CD4-positive, alpha-beta T cell (primary cell): ENCODE measurements at places on chromosomes 12 and 14.

- DNase-seq, result no peak
These were observed 183.1 kb downstream of the KLHL28 start for GRCh38 chr14:44778604-44779003.

DNA sequence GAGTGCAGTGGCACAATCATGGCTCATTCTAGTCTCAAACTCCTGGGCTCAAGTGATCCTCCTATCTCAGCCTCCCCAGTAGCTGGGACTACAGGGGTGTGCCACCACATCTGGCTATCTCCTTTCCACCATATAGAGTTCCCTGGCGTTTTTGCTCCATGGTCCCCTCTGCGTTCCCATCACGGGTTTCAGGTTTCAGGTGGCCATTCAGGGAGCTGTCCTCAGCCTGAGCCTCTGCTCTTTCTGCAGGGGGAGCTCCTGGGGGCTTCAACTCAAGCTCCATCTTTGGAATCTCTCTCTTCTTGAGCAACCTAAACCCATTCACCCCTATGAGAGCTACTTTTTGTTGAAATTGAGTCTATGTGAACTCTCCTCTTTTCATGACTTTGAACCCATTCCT is 11.6 kb downstream of the SMIM41 start:
- no peak for DNase-seq

DNA sequence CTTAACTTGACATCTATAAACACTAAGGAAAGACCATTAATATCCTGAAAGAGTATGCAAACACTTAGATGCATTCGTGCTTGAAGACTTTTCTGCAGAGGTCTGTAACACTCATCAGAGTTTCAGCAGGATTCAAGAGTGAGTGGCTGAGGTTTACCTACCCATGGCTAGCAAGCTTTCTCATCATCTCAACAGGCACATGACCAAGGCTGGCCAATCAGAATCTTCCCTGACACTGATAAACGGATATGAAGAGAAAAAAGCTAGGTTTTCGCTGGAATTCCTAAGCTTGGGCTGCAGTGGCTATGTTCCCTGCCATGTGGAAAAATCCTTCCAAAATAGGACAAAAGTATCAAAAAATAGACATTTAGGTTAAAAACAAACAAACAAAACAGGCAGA is 162.1 kb upstream of the USP15 start:
- no peak for DNase-seq

GRCh38 chr14:93974833-93975232 is 1.5 kb downstream of the ASB2 start:
- DNase-seq, result no peak

DNA sequence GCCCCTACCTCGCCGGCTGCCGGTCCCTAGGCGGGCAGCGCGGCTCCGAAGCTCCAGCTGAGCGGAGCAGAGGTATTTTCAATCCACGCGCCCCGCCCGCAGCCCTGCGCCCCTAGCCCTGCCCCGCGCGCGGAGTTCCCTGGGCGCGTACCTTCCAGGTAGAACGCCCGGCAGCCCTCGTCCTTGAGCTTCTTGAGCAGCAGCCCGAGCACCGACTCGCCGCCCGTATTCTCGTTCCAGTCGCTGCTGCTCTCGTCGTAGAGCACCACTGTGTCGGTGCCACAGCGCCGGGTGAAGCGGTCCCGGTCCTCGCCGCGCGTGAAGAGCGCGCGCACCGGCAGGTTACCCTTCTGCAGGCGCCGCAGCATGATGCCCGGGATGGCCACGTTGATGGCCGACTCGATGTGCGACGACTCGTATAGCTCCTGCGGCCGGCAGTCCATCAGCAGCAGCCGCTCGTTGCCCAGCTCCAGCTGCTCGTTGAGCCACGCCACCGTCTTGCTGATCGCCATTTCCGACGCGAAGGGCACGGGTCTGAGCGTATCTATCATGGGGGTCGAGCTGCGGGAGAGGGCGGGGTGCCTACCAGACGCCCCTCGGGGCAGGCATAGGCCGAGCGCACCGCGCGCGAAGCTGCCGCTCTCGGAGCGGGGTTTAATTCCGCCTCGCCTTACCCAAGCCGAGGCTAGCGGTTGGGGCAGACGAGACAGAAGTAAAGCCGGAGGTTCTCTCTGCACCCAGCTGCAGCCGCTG is 636 bp downstream of the DUSP6 start:
- DNase-seq, result peak; percentile 33

- no peak for DNase-seq
These were observed 37.0 kb upstream of the MED13L start for GRCh38 chr12:116314477-116314876.

DNA sequence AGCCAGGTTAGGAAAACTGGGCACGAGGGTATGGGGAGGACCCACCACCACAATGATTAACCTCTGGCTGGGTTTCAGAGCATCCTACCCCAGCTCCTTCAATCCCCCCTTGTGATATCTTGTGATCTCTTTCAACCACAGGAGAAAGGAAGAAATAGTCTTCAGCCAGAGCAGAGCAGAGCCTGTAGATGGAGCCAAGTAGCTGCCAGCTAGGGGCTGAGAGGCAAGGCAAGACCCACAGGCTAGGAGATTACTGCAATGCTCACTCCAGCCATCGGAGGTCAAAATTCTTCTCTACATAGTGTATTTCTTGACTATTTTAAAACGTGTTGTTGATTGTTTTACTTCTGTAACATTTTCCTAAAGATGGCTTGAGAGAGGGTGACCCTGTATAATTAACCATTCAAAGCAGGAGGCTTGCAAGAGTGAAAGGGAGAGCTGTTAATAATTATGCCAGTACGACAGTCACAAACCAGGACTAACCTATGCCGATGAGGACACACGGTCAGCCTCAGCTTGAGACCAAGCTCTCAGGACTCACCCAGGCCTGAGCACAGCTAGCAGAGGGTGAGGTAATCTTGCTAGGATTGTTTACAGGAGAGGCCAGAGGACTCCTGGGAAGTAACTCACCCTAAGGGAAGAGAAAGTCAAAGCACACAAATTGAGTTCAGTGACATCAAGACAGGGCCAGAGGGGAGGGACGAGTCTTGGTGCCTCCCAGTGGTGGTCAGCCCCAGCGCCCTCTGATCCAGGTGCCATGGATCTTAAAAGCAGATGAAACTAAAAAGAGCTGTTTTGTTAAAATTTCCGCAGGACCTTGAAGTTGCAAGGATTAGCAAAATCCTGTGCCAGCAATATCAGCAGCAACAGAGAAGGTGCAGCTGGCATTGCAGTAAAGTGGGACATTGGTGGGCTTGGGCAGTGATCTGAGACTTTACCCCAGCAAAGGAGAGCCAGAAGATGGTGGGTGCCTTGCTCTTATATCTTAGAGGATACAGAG is 29.8 kb upstream of the CDKN3 start:
- DNase-seq, result peak; percentile 59

DNA sequence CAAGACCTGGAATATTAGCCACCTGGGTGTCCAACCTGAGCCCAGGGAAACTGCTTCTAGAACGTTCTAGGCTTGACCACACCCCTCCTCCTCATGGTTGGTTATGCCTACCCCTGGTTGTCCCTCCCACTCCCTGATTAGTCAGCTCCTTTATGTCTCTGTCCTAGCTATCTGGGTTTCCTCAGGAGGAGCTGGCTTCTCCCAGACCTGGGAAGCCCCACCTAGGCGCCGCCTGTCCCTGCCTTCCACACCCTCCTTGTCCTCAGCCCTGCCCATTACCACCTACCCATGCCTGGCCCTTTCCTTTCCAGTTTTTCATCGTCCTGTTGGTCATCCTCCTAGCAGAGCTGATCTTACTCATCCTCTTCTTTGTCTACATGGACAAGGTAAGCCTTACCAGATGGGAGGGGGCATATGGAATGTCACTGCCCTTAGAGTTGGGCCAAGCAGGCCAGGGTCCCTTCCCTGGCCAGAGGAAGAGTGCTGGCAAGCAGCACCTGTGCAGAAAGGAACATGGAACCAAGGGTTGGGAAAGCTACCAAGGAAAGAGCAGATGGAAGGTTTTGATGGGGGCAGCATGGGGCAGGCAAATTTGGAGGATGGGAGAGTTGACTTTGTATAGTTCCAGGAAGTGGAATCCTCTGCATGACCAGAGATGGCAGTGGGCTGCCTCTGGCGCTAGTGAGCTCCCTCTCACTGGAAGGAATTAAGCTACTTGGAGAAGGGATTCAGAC is 201.7 kb downstream of the TSPAN9 start:
- DNase-seq, result no peak

GRCh38 chr12:124738636-124739467 is 124.8 kb downstream of the SCARB1 start:
- no peak for DNase-seq

DNA sequence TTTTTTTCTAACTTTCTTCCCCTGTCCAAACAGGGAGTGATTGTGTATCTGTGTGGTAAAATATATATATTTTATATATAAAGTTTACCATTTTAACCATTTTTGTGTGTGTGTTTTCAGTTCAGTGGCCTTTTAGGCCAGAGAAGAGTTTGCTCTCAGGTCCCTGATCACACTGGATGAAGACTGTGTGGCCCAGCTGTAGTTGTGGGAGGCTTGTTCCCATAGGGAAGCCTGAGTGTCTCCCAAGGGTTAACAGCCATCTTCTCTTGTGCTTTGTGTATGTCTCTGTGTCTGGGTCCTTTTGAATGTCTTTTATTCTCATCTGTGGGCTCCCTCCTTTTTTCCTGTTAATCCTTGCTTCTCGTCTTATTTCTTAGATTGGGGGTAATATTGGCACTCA is 23.4 kb downstream of the CGRRF1 start:
- DNase-seq, result no peak

DNA sequence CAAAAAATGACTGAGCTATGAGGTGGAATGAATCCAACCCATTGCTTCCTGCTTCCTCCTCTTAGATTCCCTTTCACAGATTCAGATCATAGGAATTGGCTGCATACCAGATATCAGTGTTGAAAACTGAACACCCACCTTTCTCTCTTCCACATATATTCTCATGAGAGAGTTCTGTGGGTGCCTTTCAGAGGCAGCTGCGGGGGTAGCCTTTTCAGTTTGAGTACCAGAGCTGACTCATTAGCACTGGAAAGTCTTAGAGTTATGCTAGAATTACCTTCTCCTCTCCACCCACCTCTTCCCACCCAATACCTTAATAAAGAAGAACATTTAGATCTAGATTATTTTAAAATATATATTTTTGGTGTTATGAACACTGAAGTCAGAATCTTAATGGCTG is 495.4 kb upstream of the SEL1L start:
- DNase-seq, result no peak

DNA sequence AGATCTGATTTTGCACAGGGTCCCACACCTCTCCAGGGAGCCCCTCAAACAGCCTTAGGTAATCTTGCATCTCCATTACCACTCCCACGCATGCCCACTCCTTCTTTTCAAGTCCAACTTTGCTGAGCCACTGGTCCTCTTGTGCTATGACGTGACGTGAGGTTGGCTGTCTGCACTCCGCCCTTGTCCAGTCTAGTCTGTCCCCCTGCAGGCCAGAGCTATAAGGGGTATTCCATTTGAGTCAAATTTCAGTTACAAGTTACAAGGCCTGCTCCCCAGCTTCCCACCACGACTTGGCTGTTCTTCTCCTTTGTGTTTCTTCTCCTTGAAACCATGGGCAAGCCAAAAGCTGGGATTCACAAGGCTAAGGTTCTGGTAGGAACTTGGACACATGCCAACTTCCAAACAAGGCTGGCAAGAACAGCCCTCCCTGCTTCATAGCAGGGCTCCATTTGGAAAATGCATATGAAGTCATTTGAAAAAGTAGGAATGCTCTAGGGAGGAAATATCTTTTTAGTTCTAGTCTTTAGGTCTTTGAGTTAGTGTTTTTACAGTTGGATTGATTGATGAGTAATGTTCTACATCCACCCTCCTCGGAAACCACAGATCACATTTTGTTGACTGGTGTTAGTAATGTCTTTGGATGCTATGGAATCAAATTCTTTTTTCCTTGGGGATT is 49.1 kb downstream of the KCNA1 start:
- no peak for DNase-seq

DNA sequence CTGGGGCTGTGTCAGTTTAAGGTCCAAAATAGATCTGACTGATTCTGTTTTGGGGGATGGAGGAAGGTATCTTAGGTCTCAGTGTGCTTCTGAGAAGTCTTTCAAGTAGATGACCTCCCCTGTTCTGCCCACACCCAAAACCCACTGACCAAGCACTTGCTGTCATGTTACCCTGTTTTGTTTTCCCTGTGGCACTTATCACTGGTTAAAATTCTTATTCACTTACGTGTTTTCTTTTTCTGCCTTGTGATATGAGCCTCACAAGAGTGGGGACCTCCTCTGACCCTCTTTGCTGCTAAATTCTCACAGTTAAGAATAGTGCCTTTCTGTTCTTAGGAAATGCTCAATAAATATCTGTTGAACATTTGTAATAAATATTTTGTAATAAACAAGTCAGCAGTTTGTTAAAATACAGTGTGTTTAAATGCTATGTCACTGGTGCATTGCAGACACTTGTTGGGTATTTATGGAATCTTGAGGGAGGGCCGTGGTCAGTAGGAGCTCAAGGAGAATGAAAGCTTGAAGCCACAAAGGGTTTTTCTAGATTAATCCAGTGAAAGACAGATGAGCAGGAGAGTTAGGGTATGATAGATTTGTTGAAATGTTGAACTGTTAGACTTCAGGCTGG is 20.9 kb downstream of the PLEKHA5 start:
- no peak for DNase-seq

DNA sequence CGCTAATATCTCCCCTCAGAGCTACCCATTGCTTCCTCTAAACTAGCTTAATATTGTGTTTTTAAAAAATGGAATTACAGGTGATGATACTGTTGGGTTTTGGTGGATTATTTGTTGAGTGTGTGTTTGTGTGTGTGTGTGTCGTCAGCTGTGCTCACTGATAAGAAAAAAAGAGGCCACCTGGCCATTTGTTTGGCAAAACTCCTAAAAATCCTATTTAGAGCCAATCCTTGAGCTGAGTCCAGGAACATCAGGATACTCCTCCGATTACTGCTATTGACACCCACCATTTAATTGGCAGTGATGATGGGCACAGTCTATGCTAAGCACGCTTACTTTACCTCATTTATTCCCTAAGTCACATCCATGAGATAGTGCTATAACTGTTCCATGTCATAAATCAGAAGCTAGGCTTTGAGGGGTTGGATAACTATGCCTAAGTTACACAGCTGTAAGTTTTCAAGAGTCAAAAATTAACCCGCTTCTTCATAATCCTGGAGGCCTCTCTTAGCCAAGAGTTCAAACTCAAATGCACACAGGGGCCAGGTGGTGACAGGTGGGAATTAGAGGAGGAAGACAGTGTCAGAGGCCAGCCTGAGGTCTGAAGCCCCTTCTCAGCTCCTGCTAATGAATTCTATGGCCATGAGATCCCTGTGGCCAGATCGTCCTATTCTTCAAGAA is 1026.6 kb upstream of the TMEM132C start:
- no peak for DNase-seq

- no peak for DNase-seq
These were observed 133.3 kb downstream of the MON2 start for GRCh38 chr12:62599854-62600437.

- DNase-seq, result no peak
These were observed 4.0 kb upstream of the TESPA1 start for GRCh38 chr12:54988402-54989054.

GRCh38 chr14:50864237-50864636 is 7.6 kb upstream of the ABHD12B start:
- no peak for DNase-seq
